AG04449 (cell line): ENCODE measurements at places on chromosomes 3 and 15.

DNA sequence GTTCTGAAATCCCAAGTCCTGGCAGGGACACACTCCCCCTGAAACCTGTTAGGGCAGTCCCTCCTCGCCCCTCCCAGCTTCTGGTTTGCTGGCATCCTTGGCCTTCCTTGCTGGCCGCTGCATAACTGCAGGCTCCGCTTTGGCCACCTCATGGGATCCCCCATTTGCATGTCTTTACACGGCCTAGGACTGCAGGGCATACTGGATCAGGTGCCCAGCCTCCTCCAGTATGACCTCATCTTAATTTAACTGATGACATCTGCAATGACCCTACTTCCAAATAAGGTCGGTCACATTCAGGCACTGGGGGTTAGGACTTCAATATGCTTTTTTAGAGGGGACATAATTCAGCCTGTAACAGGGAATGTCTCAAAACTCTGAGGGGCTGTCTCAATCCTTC is 173.3 kb downstream of the RAB11A start:
- DNase-seq: no peak

GRCh38 chr3:125594581-125595011 is 701 bp downstream of the OSBPL11 start:
- DNase-seq: no peak

DNA sequence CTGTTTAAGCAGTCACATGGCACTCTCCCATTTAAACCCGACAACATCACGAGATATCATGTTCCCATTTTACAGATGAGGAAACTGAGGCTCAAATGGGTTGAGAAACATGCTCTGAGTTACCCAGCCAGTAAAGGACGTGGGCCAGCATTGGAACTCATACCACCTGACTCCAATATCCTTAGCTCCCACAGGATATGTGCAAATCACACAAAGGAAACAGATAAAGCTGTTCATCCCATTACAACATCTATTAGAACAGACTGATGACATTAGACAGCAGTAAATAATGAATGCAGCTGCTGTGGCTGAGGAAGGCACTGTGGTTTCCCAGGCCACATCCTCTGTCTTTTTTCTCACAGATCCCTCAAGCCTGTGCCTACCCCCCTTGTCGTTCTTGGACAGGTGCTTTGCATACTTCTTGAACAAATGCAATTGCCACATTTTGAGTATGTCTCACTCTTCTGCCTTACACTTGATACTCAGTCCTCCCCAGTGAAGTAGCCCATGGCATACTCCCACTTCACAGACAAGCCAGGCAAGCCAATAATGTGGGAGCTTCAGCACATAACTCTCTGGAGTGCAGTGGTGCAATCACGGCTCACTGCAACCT is 17.7 kb downstream of the FRMD4B start:
- no peak for DNase-seq

DNA sequence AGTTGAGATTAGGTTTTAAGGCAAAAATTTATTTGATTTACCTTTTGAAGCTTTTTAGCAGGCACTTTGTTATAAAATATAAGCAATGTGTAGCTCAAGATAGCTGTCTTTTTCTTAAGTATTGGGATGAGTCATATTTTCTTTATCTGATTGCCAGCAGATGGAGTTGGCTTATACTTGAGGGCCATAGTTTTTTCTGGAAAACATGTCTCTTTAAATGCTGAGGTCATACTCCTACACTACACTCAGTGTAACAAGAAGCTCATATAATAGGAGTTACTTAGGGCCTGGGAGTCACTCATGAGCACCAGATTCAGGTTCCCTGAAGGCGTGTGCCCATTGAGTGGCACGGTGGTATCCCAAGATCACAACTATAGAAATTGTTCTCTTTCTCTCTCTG is 579.8 kb downstream of the EDEM1 start:
- no peak for DNase-seq

- no peak for DNase-seq
Measured at GRCh38 chr3:73805435-73805834, 180.7 kb upstream of the PDZRN3 start.

DNA sequence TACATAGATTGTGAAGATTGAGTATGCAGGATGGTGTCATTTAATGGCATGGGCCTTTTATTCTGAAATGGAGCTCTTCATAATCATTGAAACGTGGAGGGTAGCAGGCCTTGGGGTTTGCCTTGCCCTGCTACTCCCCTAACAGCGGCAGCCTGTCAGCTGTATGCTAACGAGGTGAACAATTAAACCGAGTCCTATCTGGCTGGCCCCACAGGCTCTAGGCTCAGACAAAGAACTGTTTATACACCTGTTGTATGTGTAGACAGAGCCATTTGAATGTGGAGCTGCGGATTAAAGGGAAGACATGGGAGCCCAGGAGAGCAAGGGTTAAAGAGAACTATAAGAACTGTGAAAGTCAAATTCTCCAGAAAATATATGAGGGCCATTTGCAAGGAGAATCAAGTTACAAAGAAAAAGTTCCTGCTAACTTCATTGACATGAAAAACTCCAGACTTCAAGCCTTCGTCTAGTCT is 116.7 kb upstream of the CGNL1 start:
- no peak for DNase-seq

GRCh38 chr15:98689431-98689861 is 41.1 kb downstream of the IGF1R start:
- DNase-seq: no peak

GRCh38 chr15:68051109-68051508 is 3.0 kb upstream of the PIAS1 start:
- no peak for DNase-seq

GRCh38 chr3:115943579-115943978 is 320.3 kb downstream of the GAP43 start:
- no peak for DNase-seq

GRCh38 chr3:142027300-142027699 is 122.0 kb downstream of the TFDP2 start:
- no peak for DNase-seq

- no peak for DNase-seq
Measured at GRCh38 chr3:87025661-87026645, 35.0 kb upstream of the VGLL3 start.

DNA sequence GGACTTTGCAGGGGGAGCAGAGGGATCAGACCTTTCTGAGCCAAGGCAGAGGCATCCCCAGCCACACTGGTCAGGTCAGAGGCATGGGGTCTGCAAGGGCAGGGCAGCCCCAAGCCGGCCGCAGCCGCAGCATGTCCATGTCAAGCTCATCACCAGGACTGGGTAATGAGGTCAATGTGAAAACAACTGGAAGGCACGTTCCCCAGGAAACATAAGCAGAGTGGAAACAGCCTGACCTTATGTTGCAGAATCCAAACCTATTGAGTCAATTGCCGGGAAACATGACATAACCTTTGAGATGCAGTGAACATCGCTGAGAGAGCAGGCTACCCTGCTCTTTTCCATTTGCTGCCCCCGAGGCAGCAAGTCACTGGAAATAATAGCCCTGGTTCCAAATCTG is 315.1 kb upstream of the IGF1R start:
- no peak for DNase-seq

GRCh38 chr15:98671060-98672008 is 23.0 kb downstream of the IGF1R start:
- DNase-seq: no peak

DNA sequence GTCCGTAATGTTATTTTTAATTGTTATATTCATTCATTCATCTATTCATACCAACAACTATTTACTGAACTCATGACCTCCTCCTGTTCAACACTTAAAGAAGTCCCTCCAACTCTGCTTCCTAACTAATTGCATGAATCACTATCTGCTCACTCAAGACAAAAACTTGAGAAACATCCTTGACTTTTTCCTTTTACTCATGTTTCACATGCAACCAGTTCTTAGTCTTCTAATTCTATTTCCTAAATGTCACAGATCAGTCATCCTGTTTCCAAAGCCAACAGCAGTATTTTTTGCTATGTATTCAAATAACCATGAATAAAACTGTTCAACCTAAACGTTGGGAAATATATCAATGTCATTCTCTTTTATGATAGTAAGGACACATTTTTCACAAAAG is 124.6 kb upstream of the GBE1 start:
- DNase-seq: no peak

DNA sequence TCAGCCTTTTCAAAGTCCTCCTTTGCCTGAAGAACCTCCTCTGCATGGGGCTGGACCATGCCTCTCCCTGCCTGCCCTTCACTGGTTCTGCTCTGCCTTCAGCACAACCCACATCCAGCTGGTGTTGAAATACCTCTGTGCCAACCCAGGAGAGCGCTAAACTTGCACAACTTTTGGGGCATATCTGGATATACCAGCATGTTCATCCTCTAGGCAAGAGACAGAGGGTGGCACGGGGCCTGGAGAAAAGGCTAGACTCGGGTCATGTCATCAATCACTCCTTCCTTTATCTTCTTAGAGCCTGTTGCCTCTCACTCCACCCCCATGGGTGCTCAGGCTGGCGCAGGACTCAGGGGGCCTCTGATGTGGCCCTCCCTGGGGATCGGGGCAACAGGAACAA is 4.8 kb downstream of the SEMA4B start:
- DNase-seq: no peak

GRCh38 chr15:25067725-25068309 is 113.0 kb downstream of the SNRPN start:
- DNase-seq: no peak

DNA sequence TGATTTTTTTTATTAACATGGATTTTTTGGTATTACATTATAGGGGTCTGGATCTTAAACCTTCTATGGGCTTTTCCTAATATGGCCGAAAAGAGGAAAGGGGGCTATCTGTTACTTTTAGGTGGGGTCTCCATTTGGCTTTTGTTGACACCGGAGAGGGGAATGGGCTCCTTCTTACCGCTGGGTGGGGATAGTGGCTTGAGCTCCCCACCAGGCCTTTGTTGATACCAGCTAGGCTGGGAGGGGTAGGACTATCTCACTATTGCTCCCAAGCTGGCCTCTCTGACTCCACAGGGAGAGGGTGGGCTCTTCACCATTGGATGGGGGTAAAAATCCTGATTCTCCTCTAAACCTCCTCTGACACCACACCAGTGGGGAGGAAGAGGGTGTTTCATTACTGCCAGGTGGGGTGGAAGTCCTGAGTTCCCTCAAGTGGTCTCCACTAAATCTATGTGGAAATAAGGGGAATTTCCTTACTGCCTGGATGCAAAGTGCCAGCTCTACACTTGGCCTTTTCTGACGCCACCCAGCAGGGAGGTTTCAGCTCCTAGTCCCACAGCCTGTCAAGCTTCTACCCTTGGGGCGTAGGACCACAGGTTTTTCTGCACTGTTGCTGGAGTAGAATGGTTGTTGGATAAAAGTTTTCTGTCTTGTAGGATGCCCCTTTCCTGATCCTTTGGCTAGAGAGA is 572.3 kb downstream of the MAGI1 start:
- no peak for DNase-seq

DNA sequence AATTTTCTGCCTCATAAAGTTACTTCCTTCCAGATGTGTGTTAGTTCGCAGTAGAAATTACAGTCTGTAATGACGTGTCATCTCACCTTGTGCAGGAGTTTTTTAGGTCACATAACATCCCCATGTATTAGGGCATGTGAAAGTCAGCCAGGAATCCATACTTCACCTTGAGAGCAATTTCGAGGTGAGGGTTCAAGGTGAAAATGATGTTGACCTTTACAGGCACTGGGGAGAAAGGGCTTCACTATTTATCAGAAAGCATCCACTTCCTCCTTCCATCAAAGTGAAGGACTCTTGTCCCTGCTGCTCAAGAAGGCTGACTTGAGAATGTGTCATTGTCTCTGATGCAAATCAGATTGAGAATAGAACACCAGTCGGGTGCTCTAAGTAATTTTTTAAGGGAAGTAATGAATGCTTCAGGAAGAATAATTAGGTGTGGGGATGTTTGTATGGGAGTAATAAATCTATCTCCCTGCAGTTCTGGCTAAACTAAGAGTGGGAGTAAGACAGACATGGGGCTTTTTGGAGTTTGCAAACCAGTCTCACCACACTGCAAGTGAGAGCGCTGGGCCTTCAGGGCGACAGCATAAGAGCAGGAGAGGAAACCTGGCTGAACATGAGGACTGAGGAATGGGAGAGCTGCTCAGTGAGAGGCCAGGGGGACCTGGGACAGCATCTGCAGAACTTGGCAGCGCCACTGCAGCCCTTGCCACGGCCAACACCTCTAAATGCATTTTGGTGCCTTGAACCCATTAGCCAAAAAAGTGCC is 85.9 kb upstream of the IL12A start:
- no peak for DNase-seq

DNA sequence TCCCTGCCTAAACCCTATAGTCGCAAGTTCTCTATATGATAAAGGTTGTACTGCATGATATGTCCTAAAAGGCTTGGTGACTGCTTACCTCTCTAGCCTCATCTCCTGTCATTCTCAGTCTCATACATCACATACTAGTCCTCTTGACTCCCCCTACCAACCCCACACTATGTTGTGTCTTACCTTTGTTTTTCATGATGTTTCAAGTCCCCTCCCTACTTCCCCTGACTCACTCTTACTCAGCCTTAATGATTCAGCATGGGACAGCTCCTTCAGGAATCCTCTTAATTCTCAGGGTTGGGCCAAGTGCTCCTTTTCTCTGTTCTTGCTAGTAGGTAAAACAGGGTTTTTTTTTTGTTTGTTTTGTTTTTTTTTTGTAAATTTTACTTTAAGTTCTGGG is 49.6 kb downstream of the SLMAP start:
- DNase-seq: no peak

GRCh38 chr3:15726043-15726442 is 71.7 kb downstream of the ANKRD28 start:
- DNase-seq: no peak

- no peak for DNase-seq
Measured at GRCh38 chr3:42493798-42494151, 8.7 kb upstream of the VIPR1 start.
